Amniotic stem cell (primary cell): ENCODE measurements at places on chromosomes 7 and 10.
A peak's percentile ranks its signal among the peaks of the same experiment; 100 is the strongest.

DNA sequence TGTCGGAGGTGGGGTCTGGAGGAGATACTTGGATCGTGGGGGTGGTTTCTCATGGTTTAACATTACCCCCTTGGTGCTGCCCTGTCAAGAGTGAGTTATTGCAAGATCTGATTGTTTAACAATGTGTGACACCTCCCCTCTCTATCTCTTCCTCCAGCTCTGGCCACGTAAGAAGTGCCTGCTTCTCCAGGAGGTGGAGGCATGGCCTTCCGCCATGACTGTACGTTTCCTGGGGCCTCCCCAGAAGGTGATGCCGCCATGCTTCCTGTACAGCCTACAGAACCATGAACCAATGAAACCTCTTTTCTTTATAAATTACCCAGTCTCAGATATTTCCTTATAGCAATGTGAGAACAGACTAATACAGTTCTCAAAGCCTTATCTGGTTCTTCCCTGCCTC lies 547.0 kb downstream of the CALN1 start:
- no peak for DNase-seq

DNA sequence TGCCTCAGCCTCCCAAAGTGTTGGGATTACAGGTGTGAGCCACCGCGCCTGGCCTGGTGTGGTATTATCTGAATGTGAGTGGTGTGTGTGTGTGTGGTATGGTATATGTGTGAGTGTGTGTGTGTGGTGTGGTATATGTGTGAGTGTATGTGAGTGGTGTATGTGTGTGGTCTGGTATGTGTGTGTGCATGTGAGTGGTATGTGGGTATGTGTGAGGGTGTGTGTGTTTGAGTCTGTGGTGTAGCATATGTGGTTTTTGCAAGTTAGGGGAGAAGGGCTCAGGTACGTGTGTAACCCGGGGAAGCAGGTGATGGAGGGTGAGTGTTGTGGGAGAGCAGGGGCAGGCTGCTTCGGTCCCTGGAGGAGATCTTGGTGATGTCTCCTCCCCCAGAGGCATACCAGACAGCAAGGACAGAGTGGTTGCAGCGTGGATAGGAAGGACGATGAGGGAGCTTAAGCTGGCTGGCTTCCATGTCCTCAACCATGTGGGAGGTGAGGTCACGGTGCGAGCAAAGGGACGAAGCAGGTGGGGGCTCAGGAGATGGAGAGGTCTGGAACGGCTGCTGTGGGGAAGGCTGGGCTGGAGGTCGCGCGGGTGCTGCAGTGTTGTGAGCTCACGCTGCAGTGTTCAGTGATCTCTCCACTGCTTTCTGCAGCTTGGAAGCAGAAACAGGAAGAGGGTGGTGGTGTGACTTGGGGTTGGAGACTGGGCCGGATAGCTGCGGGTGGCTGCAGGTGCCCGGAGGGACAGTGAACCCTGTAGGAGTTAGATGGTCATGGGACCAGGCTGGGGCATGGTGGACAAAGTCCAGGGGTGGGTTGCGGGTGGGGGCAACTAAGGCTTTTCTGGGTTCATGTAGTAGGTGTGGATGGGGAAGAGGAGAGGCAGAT lies 5.0 kb downstream of the ZYX start:
- no peak for DNase-seq

DNA sequence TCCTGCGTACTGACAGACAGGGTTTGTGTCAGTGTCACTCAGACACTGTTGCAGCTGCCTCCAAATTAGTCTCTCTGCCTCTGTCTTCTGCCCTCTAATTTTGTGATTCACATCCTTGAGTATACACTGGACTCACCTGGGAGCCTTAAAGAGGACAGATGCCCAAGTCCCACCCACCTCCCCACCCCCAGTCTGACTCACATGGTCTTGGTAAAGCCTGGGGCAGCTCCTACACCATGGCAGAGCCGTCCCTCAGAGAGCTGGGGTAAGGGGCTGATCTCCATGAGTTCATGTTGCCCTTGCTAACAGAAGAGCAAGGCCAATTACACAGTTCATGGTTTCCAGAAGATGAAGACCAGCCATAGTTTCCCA lies 197.6 kb upstream of the STK17A start:
- DNase-seq: no peak

DNA sequence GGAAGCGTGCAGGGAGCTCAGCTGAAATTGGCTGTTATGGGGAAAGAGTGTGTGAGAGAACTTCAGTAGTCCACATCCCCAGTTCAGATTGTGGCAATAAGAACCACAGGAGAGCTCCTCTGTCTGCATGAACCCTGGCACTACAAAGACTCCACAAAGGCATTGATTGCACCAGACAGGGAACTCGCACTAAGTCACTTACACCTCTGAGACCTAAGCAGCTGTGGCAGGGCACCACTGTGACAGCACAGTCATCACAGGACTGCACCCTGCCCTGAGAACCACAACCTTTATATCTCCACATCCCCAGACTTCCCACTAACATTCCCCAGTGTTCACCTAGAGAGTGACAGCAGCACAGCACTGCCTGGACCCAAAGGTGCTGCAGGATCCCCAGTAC lies 226.8 kb downstream of the XPNPEP1 start:
- no peak for DNase-seq

DNA sequence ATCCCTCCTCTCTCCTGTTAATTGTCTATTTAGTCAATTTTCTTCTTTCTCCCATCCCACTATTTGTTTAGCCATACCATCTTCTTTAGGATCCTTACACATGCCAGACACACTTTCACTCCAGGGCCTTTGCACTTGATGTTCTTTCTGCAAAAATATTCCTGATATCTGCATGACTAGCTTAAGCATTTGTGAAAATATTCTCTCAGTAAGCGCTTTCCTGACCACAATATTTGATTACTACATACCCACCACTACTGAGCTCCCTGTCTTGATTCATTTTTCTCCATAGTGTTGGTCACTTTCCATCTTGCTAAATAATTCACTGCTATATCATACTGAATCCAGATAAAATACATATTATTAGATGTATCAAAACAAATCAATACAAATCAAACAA lies 75.1 kb downstream of the SEMA3D start:
- no peak for DNase-seq

DNA sequence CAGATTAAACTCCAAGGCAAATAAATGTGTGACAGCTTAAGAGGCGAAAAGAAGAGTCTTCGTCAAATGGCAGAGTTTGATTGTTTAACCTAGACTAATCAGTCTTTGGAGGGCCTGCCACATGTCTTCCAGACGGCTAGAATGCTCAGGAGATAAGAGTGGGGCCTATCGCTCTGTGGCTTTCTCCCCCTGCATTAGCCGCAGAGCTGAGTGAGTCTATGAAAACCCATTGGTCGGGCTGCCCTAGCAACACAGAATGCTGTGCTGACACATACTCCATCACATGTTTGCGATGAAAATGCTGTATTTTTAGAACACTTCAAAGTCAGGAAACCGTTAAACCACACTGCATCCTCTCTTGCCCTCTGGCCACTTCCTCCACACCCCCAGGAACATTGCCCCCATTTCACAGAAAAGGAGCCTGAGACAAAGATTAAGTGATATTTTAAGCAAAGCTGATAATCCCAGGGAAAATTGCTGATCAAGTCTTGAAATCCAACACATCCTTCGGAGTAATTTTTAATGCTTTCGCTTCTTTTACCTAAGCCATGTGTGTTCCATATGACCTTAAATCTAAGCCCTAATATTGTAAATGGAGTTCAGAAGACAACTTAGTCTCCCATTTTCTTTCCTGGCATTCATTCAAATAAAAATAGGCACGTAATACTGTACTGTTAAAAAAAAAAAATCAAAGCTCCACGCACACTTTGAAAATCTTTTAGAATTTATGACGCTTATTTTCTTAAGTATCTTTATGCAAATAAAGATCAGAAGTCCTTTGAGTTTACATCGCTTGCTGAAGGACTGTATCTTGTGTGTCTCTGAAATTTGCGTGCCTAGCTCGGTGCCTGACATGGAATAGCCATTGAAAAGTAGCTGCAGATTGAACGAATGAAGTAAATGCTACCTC lies 161.2 kb downstream of the CELF2 start:
- DNase-seq: no peak

- no peak for DNase-seq
These were observed 682 bp upstream of the RGS10 start for GRCh38 chr10:119542988-119543813.

- no peak for DNase-seq
These were observed 334.4 kb upstream of the CACNA2D1 start for GRCh38 chr7:82778021-82778420.

- DNase-seq: peak; percentile 48
These were observed 95.8 kb downstream of the NRP1 start for GRCh38 chr10:33238643-33239042.

- DNase-seq: no peak
These were observed 842.5 kb downstream of the GRID1 start for GRCh38 chr10:85524001-85524666.
